ENCODE measurements at places on chromosomes 3 and 15.

DNA sequence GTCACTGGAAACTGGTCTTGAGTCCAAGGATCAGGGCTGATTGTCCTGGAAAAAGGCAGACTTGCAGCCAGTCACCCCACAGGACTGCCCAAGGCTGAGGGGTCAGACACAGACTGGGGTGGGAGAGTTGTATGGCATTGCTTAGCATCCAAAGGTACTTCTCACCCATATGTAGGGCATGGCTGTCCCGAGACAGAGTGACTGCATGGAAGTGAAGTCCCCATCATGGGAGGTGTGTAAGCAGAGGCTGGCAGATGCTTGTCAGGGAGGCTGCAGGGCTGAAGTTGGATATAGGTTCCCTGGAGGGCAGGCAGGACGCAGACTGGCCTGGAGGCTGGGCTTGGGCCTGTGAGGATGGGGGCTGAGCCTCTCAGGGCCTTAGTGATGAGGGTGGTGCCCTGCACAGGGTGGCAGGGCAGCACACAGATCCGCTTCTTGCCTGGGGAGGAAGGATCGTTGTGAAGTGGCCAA is 31.1 kb downstream of the PSTPIP1 start:
- no peak for DNase-seq

- DNase-seq: no peak
Measured at GRCh38 chr3:4994144-4994730, 15.0 kb downstream of the BHLHE40 start.

- no peak for DNase-seq
Measured at GRCh38 chr3:32438596-32439344, 47.1 kb downstream of the CMTM7 start.

- DNase-seq: no peak
Measured at GRCh38 chr3:99928771-99929744, 111.4 kb downstream of the CMSS1 start.

GRCh38 chr3:18049096-18049495 is 306.7 kb upstream of the TBC1D5 start:
- DNase-seq: no peak

DNA sequence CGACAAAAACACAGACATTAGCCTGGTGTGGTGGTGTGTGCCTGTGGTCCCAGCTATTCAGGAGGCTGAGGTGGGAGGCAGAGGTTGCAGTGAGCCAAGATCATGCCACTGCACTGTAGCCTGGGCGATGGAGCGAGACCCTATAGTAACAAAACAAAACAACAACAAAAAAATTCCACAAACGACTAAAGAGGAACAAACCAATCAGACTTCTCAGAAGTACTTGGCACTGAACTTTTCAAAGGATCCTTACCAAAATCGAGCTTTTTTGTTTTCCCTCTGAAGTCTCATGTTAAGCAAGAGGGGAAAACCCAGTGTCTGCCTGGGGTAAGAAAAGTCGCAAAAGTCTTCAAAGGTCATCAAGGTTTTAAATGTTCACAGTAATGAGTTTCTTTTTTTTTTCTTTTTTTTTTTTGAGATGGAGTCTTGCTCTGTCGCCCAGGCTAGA is 30.1 kb upstream of the TFRC start:
- no peak for DNase-seq

GRCh38 chr3:180421221-180421620 is 180.7 kb upstream of the TTC14 start:
- DNase-seq: no peak

GRCh38 chr3:128237348-128238183 is 84.3 kb downstream of the EEFSEC start:
- no peak for DNase-seq

DNA sequence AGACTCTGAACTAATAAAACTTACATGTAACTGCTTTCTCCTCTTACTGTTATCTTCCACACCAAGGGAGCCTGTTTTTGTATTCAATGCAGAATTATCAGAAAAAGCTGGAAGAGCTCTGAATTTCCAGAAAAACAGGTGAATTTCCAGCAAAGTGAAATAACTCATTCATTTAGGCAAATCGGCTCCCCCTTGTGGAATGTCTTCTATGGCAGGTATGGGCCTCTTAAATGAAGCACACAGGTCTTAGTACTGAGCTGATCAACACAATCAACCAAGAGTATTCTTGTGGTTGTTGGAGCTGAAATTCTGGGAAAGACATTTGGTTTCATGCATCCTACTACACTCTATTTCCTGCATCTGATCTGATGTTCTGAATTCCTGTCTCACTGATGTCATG is 31.0 kb upstream of the PTPRG start:
- DNase-seq: no peak

DNA sequence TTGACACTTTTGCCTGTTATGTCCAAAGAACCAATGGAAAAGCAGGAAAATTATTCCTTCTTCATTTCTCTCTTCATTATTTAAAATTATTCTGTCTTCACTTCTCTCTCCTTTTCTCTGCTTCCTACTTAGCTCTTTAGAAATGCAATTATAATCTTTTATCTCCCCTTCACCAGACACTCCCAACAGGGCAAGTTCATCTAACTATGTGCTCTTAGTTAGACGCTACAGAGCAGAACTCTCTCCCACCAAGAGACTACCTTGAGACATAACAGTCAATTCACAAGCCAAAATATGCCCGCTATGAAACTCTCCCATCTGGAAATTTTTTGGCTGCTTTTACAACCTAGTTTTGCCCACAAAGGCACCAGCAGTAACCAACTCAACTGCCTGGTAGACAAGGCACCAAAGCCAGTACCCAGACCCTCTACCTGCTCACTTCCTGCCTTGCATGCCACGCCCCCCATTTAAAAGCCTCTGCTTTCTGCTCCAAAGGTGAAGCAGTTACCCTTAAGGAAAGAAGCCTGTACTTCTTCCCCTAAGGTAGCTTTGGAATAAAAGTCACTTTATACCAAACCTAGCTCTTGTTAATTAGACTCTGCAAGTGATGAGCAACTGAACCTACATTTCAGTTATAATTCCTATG is 28.1 kb downstream of the CCRL2 start:
- DNase-seq: no peak

DNA sequence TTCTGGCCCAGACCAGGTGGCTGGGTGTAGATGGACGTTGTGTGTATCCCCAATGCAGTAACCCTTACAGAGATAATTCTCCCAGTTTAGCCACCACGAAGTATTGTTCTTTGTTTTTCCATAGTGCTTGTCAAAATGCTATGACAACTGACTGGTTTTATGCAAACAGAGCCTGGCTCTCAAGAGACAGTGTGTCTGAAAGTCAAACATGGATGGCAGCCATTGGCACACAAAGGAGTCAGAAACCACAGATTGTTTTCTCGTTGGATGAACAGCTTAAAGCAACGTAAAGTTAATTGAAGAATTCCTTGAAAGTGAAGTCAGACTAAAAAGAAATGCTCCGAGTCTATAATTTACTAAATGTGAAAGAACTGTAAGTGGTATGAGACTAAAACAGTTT is 91.2 kb downstream of the FILIP1L start:
- DNase-seq: no peak

DNA sequence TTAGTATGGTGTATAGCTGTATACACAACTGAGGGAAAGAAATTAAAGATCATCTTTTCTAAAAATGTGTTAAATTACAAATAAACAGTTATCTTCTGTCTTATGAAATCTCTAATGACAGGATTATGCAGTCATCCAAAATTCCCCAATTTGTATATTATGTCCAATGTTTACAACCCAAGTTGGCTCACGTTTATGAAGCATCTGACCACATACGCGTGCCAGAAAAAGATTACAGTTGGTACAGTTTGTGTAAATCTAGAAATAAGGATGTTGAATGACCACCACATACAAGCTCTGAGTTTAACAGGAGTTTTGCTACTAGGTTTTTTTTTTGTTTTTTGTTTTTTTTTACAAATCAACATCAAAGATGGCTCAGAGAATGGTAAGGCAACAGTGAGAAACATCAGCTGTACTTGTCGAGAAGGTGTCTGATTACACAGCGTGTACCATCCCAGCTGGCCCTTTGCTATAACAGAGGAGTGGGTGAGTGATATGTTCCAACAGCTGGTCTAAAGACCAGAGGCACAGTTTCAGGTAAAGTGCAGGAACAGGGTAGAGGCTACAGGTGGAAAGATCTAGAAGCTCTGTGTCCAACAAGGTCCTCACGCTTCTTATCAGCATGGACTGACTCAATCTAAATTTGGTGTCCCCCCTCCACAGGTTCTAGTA is 47.1 kb downstream of the USF3 start:
- DNase-seq: no peak

DNA sequence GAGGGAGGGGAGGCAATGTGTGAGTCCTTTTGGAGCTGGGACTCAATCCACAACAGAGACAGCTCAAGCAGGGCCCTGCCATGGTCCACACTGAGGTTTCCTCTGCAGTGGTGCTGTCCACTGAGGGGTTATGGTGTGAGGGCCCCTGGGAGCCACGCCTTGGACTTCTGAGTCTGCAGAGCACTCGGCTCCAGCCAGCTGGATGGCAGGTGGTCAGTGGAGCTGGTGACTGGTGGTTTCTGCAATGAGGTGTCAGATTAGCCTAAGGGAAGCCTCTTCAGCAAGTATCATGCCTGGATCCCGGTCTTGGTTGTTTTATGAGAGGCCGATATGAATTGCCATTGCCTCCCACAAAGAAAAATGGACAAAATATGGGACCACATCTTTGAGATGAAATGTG is 21.7 kb downstream of the LSM3 start:
- DNase-seq: no peak

- no peak for DNase-seq
Measured at GRCh38 chr3:44033123-44033522, 208.6 kb upstream of the TOPAZ1 start.

- DNase-seq: no peak
Measured at GRCh38 chr3:73768524-73769308, 144.0 kb upstream of the PDZRN3 start.

GRCh38 chr3:38227989-38228388 is 37.6 kb upstream of the SLC22A13 start:
- no peak for DNase-seq

DNA sequence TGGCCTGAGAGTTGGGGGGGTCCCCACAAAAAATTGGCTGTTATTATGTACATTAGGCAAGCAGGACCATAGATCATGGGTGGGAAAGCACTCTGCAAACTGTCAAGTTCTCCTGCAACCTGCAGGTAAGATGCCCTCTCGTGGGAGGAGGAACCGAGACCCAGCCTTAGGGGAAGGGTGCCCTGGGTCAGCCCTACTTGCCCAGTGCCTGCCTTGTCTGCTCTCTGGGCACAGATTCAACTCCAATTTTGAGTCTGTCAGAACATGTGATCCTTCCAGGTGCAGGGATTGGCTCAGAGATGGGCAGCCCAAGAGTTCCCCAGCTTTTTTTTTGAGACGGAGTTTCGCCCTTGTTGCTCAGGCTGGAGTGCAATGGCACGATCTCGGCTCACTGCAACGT is 99.2 kb downstream of the PLXNA1 start:
- no peak for DNase-seq

DNA sequence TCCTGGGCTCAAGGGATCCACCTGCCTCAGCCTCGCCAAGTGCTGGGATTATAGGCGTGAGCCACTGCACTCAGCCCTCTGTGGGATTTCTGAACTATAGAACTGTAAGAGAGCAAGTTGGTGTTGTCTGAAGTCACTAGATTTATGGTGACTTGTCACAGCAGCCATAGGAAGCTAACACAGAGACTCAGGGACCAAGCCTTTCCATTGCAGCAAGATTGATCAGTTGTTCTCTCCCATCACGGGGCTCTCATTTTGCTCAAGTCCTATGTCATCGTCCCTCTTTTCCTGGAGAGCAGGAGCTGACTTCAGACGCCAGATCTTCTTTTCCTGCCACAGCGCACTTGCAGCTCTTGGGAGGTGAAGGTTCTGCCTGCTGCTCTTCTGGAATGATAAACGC is 61.0 kb downstream of the APBA2 start:
- DNase-seq: no peak

GRCh38 chr3:195059471-195060216 is 211.3 kb downstream of the XXYLT1 start:
- DNase-seq: no peak

GRCh38 chr15:59516655-59517461 is 78.9 kb downstream of the FAM81A start:
- no peak for DNase-seq

- no peak for DNase-seq
Measured at GRCh38 chr15:68207176-68207935, 2.2 kb upstream of the CALML4 start.

GRCh38 chr3:152564459-152564858 is 270.5 kb upstream of the P2RY1 start:
- DNase-seq: no peak

DNA sequence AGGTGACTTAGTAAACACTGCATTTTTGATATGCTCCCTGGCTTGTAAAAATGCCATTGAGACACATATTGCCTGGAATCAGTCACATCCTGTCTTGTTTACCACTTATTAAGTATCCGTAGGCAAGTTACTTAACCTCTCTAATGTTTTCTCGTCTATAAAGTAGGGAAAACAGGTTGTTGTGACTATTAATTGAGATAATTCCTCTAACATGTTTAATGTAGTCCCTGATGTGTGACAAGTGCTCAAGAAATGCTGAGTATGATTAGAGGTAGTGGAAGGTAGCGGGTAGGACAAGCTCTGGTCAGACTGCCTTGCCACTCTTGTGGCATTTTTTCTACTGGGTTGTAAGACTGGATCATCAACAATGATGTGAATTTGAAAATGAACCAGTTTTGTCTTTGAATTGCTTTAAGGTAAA is 54.1 kb downstream of the NFKBIZ start:
- no peak for DNase-seq

- no peak for DNase-seq
Measured at GRCh38 chr3:64837126-64837738, 149.4 kb upstream of the ADAMTS9 start.

Measured in iPS DF 19.7 (cell line).